ENCODE measurements at places on chromosomes 12 and 14. TPM values are rescaled to one million over a fixed set of nuclear protein-coding genes. Genes with fewer than 3 reads are reported as not detected.

Gene XRCC3
- total RNA-seq, result 1.6 TPM

GRCh38 chr12:3304436-3305165, 186.4 kb upstream of the PRMT8 start:
- peaks cover 14% of the 10 kb centered on the region for H3K4me1 ChIP-seq
- no peak overlapping the region for H3K27ac ChIP-seq
- H3K27me3 ChIP-seq, result no peaks in the 10 kb centered on the region
- H3K36me3 ChIP-seq, result no peaks in the 10 kb centered on the region

GRCh38 chr14:75310295-75311111, 31.9 kb downstream of the FOS start:
- H3K36me3 ChIP-seq, result no peaks in the 10 kb centered on the region
- H3K4me1 ChIP-seq, result peaks cover 41% of the 10 kb centered on the region
- peak overlapping the region; percentile 59 for H3K27ac ChIP-seq
- H3K4me3 ChIP-seq, result peak overlapping the region; percentile 15
- H3K27me3 ChIP-seq, result no peaks in the 10 kb centered on the region

DNA sequence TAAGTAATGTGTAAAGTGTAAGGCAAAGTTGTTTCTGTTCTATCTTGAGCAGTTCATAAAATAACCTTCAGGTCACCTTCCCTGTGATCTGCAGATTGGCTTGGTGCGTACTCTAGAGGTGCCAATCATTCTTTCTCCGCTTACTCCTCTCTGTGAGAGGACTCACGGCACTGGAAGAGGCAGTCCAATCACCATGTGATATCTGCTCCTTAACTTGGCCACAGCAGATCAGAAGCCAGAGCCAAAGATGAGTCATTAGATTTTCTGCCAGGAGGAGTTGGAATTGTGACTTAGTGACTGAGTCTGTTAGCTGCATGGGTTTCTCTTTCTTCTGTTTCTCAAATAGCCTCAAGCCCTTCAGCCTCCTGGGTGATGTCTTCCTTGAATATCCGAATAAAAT, 165.5 kb downstream of the SLC41A2 start:
- no peak overlapping the region for H3K27ac ChIP-seq
- peak; percentile 26 for DNase-seq
- H3K27me3 ChIP-seq, result no peaks in the 10 kb centered on the region
- no peaks in the 10 kb centered on the region for H3K36me3 ChIP-seq
- H3K4me1 ChIP-seq, result peaks cover 5% of the 10 kb centered on the region

- peaks cover 35% of the 10 kb centered on the region for H3K4me1 ChIP-seq
- no peak overlapping the region for H3K4me3 ChIP-seq
- H3K27me3 ChIP-seq, result no peaks in the 10 kb centered on the region
- DNase-seq, result no peak
- peaks cover 4% of the 10 kb centered on the region for H3K36me3 ChIP-seq
- H3K27ac ChIP-seq, result no peak overlapping the region
Observed at GRCh38 chr12:50635364-50635763, 128.5 kb upstream of the ATF1 start.

DNA sequence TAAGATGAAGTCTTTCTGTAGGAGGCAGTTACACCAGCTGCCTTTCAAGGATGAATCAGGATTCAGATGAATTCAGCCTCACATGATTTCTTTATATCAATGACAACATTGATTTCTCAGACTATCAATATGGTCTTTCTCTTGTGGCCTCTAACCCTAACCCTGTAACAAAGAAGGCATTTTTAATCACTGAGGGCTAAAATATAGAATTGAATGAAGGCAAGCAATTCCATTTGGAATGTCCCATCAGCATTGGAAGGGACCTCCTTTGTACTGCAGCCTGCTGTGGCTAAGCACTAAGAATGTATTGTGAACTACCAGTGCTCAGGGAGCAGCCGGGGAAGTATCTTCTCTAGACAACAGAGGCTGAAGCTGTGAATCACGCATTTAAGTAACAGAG, 90.6 kb upstream of the FRMD6 start:
- H3K36me3 ChIP-seq, result no peaks in the 10 kb centered on the region
- H3K27me3 ChIP-seq, result no peaks in the 10 kb centered on the region
- no peaks in the 10 kb centered on the region for H3K4me1 ChIP-seq
- H3K27ac ChIP-seq, result no peak overlapping the region

DNA sequence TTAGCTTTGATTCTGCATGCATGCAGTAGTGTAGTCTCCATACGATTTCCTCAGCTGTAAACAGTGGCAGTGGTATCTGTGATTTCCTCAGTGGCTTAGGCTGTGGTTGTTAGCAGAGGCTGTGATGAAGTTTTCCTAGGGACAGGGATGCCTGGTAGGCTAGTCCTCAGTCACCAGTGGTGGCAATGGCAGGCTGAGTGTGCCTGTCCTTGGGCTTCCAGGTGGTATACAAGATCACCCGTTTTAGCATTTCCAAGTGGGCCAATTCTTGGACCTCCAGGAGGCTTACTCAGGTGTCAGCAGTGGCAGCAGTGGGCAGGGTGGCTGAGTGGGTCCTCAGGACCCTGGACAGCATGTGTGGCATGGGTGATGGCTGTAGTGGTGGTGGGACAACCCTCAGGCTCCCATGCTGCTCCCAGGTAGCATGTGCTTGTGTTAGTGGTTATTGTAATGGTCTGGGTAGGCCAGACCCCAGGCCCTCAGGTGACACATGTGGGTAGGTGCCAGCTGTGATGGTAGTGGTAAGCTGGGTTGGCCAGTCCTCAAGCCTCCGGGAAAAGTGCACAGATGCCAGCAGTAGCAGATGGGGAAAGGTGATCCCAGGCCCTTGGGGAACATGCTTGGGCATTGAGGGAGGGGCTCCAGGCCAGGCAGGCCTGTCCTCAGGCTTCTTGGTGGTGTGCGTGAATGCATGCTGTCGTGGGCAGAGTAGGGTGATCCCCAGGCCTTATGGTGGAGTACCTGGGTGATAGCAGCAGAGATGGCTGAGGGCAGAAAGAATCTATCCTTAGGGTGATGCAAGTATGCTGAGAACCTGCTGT, 146.5 kb downstream of the PAPOLA start:
- H3K4me1 ChIP-seq, result no peaks in the 10 kb centered on the region
- H3K4me3 ChIP-seq, result no peak overlapping the region
- no peaks in the 10 kb centered on the region for H3K27me3 ChIP-seq
- H3K27ac ChIP-seq, result no peak overlapping the region
- DNase-seq, result no peak

Gene TPPP2
- 1.2 TPM for total RNA-seq

Gene HECTD4
- 28.4 TPM for total RNA-seq

Gene CCDC198
- total RNA-seq, result not detected

DNA sequence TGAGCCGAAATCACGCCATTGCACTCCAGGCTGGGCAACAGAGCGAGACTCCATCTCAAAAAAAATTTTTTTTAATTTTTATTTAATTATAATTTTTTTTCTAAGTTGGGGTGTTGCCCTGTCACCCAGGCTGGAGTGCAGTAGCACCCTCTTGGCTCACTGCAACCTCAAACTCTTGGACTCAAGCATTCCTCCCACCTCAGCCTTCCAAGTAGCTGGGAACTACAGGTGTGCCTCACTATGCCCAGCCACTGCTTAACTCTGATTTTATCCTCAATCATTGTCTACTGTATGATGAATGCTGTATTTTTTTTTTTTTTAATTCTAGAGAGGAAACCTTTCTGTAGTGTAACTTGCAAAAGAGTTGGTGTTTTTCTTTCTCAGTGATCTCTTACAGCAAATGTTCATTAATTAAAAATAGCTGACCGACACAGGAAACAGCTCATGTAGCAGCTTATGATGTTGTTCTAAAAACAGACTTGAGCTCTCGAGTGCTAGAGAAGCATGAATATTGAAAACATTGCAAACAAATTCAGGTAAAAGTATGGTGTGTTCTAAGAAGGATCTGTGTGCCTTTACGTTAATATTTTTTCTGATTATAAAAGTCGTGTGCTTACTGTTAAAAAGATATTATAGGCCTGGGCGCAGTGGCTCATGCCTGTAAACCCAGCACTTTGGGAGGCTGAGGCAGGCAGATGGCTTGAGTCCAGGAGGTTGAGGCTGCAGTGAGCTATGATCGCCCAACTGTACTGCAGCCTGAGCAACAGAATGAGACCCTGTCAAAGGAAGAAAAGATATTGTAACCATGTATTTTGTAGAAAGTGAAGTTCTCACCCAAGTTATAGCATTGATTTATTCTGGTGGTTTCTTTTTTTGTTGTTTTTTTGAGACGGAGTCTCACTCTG, 68.9 kb downstream of the FGD4 start:
- peak; percentile 25 for DNase-seq
- peak overlapping the region; percentile 60 for H3K27ac ChIP-seq
- H3K36me3 ChIP-seq, result no peaks in the 10 kb centered on the region

Gene LMNTD1
- total RNA-seq, result not detected

DNA sequence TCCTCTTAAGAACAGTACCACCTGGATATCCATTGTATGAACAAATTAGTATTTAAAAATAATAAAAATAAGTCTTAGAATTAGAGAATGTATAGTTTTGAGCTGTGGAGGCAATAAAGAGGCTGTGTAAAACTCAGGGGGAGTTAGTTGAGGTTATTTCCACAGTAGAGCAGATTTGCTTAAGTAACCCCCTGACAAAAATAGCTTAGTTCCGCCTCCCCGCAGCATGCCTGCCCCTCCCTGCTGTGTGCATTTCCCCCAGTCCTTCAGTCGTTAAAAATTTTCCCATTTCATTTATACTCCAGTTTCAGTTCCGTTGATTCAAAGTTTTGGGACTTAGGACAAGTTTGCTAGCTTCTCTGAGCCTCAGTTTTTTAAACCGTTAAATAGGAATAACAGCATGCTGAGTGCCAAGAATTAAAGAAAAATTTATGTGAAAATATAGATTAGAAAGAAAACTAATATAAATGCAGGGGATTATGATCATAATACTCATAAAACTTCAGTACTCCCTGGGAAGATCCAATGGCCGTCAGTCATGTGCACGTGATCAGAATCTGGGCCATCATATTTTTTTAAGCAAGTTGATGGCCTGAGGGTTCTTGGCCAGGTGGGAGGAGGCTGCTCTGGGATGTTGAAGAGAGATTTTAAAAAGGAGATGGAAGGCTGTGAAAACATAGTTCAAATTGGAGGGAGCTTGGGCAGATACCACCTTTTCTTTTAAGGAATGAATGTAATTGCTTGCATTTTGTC, 14.5 kb upstream of the SLC38A2 start:
- no peaks in the 10 kb centered on the region for H3K36me3 ChIP-seq
- H3K27me3 ChIP-seq, result no peaks in the 10 kb centered on the region
- H3K4me3 ChIP-seq, result no peak overlapping the region
- H3K4me1 ChIP-seq, result peaks cover 33% of the 10 kb centered on the region
- H3K27ac ChIP-seq, result peak overlapping the region; percentile 98
- DNase-seq, result peak; percentile 42

- peaks cover 10% of the 10 kb centered on the region for H3K4me1 ChIP-seq
- no peak overlapping the region for H3K4me3 ChIP-seq
- no peaks in the 10 kb centered on the region for H3K36me3 ChIP-seq
Observed at GRCh38 chr14:72543341-72543740, 350.6 kb downstream of the DPF3 start.

DNA sequence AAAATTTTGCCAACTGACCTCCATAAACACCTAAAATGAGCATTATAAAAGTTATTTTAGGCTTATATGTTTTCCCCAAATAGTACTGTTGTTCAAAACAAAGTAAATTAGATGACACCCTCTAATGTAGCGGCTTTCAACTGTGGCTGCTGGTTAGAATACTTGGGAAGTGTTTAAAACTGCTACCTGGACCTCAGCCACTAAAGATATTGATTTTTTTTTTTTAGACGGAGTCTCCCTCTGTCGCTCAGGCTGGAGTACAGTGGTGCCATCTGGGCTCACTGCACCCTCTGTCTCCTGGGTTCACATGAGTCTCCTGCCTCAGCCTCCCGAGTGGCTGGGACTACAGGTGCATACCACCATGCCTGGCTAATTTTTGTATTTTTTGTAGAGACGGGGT, 16.2 kb downstream of the PRORP start:
- no peak for DNase-seq
- H3K4me1 ChIP-seq, result peaks cover 12% of the 10 kb centered on the region
- no peaks in the 10 kb centered on the region for H3K27me3 ChIP-seq
- no peaks in the 10 kb centered on the region for H3K36me3 ChIP-seq
- no peak overlapping the region for H3K4me3 ChIP-seq

Gene PTGR2
- total RNA-seq, result 24.8 TPM

GRCh38 chr14:104871145-104871655, 6.1 kb downstream of the CEP170B start:
- H3K27me3 ChIP-seq, result no peaks in the 10 kb centered on the region
- no peak for DNase-seq
- peaks cover 20% of the 10 kb centered on the region for H3K4me1 ChIP-seq
- no peak overlapping the region for H3K4me3 ChIP-seq

Gene SLCO1B1
- not detected for total RNA-seq

DNA sequence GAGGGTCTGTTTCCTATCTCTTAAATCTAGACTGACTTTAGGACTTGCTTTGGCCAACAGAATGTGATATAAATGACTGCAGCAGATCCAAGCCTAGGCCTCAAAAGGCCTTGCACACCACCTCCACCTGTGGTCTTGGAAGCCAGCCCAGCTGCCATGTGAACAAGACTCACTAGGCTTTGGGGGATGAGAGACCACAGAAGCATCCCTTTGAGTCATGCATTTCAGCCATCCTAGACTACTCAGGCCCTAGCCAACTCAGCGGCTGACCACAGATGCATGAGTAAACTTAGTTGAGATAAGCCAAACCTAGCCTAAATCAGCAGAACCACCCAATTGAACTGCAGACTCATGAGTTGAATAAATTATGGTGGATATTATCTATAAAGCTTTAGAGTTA, 87.7 kb downstream of the KCNH5 start:
- H3K27ac ChIP-seq, result no peak overlapping the region
- no peaks in the 10 kb centered on the region for H3K4me1 ChIP-seq
- no peaks in the 10 kb centered on the region for H3K36me3 ChIP-seq

Gene MAPK1IP1L
- total RNA-seq, result 84.9 TPM

DNA sequence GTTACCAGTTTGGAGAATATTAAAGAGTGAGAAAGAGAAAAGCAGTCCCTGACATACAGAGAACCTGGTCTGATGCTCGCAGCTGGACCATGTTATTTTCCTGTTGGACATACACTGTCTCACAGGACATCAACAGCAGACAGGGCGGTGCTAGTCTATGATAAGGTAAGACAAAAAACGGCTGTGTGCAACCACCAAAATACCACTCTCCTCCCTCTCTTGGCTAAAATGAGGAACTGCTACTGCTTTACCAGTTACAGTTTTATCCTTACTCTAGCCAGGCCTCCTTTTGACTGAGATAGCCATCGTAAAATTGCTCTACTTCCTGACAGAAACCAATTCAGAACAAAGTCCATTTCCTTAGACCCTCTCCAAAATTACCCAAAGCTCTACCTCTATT, 47.0 kb upstream of the ERGIC2 start:
- no peak overlapping the region for H3K4me3 ChIP-seq
- H3K36me3 ChIP-seq, result no peaks in the 10 kb centered on the region
- DNase-seq, result no peak
- H3K4me1 ChIP-seq, result no peaks in the 10 kb centered on the region
- H3K27me3 ChIP-seq, result no peaks in the 10 kb centered on the region

Data from heart right ventricle (tissue), 16 donors.